NCI-H1417 treated with DMSO at 0.1 percent for 48 hours (cell line): ENCODE measurements at places on chromosomes 6 and 20.

DNA sequence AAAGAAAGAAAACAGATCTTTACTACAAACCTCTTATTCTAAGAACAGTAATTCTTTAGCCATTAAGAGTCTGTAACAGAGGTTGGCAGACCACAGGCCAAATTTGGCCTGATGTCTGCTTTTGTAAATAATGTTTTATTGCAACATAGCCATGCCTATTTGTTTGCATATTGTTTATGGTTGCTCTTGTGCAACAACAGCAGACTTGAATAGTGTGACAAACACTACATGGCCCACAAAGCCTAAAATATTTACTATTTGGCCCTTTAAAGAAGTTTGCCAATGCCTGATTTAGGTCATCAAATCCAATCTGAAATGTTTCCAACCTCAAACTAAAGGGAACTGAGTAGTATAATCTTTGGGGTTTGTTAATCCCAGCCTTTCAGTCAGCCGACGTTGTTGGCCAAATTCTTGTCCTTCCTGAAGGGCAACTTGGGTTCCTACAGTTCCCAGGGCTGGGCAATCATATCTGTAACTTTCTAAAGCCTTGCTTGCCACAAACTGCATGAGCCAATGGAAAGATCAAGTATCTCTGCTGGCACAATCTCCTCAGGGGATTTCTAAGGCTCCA lies 33.9 kb upstream of the TBC1D20 start:
- DNase-seq: no peak

GRCh38 chr6:11043961-11044711 lies at the start of gene ELOVL2:
Gene ELOVL2 (minus strand): TSS chr6:11044305. CDS start chr6:11044230, 75 bp downstream.
- no peak for DNase-seq

- DNase-seq: no peak
Observed at GRCh38 chr20:1326031-1326930, 2.7 kb downstream of the SDCBP2 start.

GRCh38 chr6:124199286-124199685 lies 395.6 kb downstream of the NKAIN2 start:
- DNase-seq: no peak

DNA sequence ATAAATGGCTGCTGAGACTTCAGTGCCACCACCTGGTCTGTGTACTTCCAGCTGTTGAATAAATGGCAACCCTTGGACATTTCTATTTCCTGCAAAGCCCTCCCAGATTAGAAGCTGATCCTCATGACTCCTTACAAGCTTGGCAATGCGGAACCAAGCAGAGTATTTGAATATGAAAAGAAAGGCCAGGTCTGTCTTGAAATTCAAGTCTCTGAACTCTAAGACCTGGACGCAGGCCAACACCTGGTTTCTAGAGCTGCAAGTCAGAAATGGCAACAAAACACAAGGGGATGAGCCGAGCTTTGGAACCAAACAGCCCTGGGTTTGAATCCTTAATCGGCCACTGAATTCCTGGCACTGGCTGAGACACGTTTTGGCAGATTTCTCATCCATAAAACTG lies 353.4 kb downstream of the PTPRT start:
- DNase-seq: no peak

DNA sequence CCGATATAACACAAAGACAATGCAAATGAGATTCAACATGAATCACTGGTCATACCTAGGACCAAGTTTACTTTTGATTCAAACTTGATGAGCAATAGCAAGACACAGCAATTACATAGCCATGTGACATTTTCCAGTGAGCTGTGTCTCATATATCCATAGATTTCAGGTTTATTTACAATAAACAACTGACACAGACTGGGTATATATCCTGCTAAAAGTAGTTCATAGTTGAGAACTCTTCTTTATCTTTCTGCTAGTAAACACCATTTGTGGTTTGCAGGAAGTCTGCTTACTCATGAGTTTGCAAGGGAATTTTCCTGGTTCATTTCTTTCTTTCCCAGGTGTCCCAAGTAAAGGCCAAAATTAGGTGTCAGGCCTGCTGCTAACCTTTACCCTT lies 343.4 kb downstream of the KIF16B start:
- no peak for DNase-seq

GRCh38 chr20:40104959-40105358 lies 584.1 kb downstream of the MAFB start:
- no peak for DNase-seq

DNA sequence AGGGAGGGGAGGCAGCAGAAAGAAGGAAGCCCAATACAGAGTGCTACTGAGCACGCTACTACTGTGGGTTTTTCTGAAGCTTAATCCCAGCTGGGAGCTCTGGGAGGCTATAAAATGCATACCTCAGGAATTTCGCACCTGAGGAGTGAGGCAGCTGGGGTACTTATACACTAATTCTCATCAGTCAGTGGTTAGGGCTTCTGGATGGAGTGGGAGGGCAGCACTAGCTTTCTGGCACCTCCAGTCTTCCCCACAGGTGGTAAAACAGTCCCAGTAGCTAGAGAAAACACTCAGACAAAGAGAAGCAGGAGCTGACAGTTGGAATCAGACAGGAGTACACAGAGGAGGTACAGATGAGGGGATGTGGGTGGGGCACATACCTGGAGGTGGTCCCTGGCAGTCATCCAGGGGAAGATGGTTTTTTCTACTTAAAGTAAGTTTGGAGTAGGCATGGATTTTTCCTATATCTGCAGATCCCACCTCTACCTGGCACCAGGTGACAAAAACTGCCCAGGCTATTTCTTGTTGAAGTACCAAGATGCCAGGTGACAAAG lies 37.8 kb downstream of the CPXM1 start:
- DNase-seq: no peak

DNA sequence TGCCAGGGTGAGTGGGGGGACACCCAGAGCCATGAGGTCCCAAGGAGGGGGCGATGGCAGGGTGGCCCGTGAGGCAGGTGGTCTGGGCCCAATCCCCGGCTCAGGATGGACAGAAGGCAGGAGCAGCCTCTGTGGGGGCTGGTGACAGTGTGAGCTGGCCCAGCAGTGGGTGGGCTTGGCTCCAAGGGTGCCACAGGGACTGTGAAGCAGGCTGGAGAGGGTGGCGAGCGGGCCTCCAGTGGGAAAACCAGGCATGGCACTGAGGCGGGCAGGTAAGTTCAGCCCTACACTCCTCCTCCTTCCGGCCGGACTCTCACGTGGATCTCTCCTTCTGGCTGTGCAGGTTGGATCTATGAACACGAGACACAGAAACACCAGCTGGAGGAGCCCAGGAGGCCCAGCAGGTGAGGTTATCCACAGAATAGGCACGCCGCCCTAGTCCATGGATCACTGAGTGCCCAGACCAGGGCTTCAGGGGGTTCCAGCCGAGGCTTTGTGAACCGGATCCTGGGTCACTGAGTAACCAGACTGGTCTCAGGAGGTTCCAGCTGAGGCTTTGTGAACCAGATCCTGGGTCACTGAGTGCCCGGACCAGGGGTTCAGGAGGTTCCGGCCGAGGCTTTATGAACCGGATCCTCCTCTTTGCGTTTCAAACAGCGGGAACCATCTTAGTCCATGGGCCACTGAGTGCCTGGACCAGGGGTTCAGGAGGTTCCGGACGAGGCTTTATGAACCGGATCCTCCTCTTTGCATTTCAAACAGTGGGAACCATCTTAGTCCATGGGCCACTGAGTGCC lies 76.4 kb upstream of the BHLHE23 start:
- DNase-seq: no peak

- no peak for DNase-seq
Observed at GRCh38 chr6:17780061-17780460, 73.3 kb upstream of the NUP153 start.

DNA sequence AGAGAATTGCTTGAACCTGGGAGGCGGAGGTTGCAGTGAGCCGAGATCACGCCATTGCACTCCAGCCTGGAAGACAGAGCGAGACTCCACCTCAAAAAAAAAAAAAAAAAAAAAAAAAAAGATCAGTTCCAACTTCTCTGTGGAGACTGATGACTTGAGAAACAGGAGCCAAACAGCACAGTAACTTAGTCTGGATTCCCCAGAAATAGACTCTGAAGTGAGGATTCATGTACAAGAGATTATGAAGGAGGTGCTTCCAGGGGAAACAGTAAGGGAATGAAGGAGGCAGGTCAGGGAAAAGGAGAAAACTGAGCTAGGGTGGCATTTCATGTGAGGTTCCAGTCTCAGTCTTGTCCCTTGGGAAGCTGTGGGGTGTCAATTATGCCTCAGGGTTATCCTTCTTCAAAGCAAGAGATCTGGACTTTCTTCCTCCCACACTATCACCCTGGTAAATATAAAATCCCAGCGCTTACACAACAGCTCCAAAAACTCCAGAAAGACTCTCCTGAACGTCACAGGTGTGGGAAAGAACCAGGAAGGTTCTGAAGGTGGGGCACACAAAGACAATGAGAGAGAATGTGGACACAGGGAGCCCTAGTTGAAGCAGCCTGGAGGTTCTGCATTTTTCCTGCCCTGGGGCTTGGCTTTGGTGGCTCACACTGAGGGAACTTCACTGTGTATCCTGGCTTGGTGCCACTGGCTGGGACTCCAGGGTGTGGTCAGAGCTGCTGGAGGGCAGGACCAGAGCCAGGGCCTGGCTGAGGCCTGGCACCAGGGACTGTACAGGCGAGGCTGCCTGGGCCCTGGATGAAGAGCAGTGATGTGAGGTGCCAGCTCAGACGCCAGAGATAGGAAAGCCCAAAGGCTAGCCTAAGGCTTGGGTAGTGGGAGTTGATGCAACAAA lies 46.8 kb downstream of the PCNA start:
- DNase-seq: no peak

GRCh38 chr20:63962426-63963347 lies 6.5 kb upstream of the UCKL1 start:
- DNase-seq: no peak
